AG04449 (cell line): ENCODE measurements at places on chromosomes 3 and 15.

DNA sequence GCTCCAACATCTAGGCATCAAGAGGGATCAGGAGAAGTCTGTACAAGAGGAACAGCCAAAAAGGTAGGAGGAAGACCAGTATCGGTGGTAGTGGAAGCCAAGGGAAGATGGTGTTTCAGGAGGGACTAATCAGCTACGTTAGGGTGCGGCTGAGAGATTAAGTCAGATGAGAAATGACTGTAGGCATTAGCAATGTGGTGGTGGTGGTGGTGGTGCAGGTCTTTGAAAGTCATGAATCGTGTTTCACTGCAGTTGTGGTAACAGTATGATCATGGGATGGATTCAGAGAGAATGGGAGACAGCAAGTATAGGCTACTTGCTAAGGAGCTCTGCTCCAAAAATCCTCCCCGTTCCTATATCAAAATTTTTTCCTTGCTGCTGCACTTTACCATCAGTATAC is 35.5 kb downstream of the ASTE1 start:
- no peak for DNase-seq

- no peak for DNase-seq
Measured at GRCh38 chr15:43900996-43901395, 74.2 kb downstream of the WDR76 start.

GRCh38 chr15:62770752-62771151 is 271.8 kb upstream of the TPM1 start:
- peak; percentile 70 for DNase-seq

GRCh38 chr3:31925271-31925630 is 55.8 kb downstream of the OSBPL10 start:
- no peak for DNase-seq

DNA sequence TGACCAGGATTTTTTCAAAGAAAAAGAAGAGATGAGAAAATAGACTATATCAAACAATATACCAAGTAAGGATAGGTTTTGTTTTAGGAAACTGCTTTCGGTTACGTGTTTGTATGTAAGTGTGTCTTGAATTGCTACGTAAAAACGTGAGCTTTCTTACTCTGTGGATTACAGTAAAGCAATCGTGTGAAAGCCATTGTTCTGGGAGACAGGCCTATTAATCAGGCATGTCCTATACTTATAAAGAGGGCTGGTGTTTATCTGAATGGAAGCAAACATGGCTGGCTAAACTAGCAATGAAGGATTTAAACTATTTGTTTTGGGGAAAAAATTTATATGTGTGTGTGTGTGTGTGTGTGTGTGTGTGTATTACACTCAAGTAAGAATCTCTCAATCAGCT is 2.6 kb downstream of the EHHADH start:
- no peak for DNase-seq

DNA sequence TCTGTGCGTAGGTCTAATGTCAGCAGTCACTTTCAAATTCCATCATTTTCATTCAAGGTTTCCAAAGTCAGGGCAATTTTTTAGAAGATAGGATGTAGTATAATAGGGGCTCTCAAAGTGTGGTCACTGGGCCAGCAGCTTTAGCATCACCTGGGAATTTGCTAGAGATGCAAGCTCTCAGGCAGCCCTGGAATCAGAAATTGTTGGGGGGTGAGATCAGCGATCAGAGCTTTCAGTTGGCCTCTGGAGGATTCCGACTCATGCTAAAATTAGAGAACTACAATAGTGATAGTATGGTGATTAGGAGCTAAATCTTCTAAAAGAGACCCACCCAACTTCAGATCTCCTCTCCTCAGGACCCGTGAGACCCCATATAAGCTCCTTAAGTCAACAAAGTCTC is 2.4 kb upstream of the FRMD4B start:
- DNase-seq: no peak

- no peak for DNase-seq
Measured at GRCh38 chr3:50078622-50079021, 10.1 kb upstream of the RBM5 start.

DNA sequence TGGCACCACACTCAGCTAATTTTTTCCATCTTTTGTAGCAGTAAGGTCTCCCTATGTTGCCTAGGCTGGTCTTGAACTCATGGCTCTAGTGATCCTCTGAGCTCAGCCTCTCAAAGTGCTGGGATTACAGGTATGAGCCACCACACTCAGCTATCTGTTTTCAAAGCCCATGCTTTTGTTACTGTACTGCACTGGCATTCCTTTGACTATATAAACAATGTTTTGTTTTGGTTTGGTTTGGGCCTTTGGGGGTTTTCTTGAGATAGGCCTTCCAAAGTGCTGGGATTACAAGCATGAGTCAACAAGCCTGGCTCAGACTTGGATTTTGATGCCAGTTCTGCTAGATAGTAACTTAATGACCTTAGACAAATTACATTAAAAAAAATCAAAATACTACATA is 89.7 kb upstream of the GK5 start:
- peak; percentile 67 for DNase-seq

- DNase-seq: no peak
Measured at GRCh38 chr3:44674211-44674610, 25.7 kb downstream of the ZNF35 start.

GRCh38 chr15:92963794-92964193 is 63.7 kb downstream of the CHD2 start:
- no peak for DNase-seq
